ENCODE measurements at places on chromosomes 11 and 22.

- DNase-seq, result peak; percentile 45
Observed at GRCh38 chr11:123103326-123103980, 41.5 kb upstream of the HSPA8 start.

- DNase-seq, result no peak
Observed at GRCh38 chr22:36233796-36234195, 5.5 kb downstream of the APOL2 start.

GRCh38 chr11:65120831-65121230 is 1.1 kb downstream of the FAU start:
- no peak for DNase-seq

DNA sequence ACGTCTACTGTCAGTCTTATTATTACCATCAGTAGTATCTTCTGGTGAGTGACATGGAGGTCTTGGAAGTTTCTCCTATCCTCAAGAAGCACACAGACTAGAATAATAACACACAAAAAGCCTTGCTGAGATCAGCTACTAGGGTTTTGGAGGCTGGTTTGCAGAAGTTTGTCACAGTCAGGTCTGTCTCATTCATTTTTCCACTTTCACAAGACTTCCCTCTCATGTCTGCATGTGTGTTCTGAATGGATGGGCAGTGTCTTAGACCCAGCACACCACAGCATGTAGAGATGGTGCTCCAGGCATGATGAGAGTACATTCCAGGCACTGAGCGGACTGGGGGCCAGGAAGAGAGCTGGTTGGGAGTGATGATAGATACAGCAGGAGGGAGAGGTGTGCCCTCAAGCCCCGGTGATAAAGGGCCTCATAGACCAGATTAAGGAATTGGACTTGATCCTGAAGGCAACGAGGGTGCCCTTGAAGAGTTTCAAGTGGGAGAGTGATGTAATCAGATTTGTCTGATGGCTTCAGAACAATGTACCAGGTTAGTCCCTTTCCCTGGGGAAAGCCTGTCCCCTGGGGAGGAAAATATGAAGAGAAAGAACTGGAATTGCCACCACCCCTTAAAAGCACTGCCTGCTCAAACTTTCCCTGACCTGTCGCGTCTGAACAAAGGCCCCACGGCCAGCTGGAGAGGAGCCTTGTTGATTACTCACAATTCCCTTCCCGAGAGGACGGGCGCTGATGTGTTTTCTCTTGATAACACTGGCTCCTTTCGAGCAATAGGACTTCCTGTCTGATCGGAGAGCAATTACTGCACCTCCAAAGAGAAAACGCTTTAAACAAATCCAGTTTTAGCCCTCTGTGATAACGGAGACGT is 45.1 kb upstream of the LMO2 start:
- DNase-seq, result no peak

DNA sequence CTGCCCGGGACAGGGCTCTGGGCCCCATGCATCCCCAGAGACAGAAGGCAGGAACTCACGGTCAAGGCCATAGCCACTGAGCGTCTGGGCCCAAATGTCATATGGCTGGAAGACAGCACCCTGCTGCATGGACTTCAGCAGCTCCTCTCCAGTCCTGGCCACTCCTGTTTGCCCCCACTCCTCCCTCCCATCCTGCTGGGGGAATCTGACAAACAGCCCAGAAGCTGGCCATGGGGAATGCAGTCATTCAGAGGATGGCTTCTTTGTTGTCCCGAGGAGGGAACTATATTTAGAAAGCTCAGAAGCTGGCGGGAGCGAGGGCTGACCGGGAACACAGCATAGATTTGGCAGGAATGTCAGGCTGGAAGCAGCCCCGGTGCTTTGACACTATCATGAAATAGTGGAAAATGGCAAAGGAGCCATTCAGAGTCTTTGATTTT is 35.0 kb downstream of the DKK3 start:
- DNase-seq, result peak; percentile 50

GRCh38 chr22:30044369-30044768 is 35.9 kb upstream of the HORMAD2 start:
- peak; percentile 72 for DNase-seq

DNA sequence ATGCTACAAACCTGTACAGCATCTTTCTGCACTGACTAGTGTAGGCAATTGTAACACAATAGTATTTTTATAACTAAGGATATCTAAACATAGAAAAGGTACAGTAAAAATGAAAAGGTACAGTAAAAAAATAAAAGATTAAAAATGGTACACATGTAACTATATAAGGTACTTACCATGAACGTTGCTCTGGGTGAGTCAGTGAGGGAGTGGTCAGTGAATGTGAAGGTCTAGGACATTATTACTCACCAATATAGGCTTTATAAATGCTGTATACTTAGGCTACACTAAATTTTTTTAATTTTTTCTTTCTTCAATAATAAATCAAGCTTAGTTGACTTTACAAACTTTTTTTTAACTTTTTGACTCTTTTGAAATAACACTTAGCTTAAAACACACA is 59.9 kb downstream of the EIF3M start:
- no peak for DNase-seq

GRCh38 chr11:103109818-103110388 is 677 bp downstream of the DYNC2H1 start:
- DNase-seq, result no peak

DNA sequence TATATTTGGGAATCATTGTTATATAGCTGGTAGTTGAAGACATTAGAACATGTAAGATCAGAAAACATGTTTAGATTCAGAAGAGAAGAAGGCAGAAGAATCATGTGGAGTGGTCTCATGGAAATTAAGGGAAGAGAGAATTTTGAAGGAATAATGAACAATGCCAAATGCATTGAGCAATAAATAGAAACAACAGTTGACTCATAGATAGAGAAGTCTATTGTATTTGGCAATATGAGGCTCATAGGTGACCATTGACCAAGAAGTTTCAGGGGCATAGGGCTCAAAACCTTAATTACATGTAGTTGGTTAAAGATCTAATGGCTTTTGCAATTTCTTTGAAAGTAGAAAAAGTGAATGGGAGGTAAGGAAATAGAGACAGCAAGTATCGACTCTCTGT is 123.9 kb downstream of the PAX6 start:
- no peak for DNase-seq

GRCh38 chr22:43363315-43364168 is 20.4 kb upstream of the SCUBE1 start:
- no peak for DNase-seq

DNA sequence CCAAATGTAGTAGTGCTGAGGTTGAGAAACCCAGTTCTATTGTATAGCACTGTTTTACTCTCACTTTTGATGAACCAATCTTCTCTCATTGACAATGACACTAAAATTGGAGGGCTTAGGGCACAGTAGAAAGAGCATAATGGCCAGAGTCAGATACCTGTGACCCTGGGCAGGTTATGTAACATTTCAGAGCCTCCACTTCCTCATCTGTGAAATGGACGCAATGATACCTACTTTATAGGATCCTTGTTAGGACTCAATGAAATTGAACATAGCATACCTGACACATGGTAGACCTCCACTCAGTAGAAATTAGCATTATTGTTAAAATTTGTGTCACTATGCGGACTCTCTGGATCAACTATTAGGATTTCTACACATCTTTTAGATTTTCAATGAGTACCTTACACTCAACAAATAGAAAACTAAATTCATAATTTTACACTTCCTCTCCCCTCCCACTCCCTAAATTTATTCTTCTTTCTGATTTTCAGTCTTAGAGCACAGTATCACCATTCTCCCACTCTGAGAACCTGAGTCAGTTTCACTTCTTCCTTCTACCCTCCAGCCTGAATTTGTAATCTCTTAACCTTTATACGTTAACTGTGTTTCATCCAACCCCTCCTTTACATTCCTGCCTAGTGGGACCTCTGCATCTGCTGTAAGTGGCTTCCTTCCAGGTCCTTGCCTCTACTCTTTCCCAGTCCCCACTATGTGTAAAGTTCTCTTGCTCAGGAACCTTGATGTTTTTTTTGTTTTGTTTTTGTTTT is 78.3 kb downstream of the MICAL2 start:
- no peak for DNase-seq

- DNase-seq, result no peak
Observed at GRCh38 chr11:5007561-5007960, 12.9 kb downstream of the OR51L1 start.

DNA sequence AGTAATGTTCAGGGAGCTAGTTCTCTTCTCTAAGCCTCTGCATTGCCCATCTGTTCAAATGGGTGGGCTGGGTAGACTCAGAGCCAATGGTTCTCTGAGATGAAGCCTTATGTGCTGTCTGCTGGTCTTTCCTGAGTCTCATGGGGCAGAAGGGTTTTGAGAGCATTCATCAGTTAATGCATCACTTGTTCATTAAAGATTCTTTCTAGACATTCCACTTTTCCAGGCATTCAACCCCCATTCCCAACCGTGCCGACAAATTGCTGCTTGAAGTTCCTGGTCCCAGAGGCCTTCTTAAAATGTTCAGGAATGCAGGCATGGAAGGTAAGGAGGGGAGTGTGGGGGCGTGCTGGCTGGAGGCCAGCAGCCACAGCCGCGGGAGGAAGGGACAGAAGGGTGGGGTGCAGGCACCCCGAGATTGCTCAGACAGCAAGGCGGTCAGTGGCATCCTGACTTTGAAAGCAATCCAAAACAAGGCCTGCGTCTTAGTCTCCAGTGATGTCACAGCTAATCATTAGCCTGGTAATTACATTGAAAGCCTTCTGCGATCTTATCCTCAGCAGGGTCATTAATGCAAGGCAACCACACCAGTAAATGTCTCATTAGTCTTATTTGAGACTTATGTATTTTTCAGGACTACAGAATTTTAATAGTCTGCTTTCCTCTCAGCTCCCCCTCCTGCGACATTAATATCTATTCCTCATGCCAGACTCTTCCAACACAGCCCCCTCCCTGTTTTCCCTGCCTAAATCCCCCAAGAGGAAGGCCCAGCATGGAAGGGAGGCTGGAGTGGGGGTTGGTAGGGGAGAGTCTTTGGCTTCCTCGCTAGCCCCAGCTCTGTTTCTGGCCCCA is 328.8 kb downstream of the MIAT start:
- DNase-seq, result no peak

DNA sequence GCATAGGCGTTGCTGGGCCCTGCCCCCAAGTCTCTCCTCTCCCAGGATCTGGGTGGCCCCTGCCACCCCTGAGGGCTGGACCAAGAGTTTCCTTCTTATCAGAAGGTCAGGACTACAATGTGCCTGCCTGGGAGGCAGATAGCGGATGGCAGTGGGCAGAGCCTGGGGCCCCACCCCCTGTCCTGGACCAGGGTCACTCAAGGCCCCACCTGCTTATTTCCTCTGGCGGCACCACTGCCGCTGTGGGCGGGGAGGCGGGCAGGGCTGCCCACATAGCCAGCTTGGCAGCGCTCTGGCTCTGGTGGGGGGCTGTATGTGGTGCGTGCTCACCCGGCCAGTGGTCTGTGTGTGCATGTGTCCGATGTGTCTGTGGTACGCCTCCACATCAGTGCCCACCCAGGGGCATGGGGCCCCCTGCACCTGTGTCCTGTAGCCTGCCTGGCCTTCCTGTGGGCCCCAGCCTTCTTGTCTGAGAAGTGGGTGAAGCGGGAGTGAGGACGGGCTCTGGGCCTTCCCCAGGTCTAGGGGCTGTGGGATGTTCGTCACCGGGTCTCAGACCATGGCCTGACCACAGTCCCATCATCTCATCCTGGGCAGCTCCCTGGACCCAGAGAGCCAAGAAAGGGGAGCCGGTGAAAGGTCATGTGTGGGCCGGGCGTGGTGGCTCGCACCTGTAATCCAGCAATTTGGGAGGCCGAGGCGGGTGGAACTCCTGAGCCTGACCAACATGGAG is 3.0 kb downstream of the GAS2L1 start:
- DNase-seq, result no peak

DNA sequence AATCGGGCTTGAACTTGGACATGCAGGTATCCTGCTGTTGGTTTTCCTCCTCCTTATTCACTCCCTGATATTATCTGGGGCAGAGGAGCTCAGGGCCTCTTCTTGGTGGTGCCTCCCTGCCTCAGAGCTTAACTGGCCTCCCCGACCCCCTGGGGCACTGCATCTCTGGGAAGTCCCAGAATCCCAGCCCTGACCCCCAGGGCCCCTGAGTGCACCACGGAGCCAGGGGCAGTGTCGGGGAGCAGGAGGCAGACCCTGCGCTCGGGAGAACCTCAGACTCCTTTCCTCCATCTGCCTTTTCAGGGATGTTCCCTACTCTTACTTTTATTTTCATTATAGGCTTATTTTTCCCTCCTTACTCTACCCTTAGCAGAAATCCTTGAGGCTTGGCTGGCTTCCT is 537.0 kb downstream of the BRD1 start:
- DNase-seq, result no peak

GRCh38 chr11:76626921-76627401 is 43.6 kb downstream of the LRRC32 start:
- DNase-seq, result no peak

- DNase-seq, result no peak
Observed at GRCh38 chr22:26477341-26477731, 6.2 kb downstream of the HPS4 start.

DNA sequence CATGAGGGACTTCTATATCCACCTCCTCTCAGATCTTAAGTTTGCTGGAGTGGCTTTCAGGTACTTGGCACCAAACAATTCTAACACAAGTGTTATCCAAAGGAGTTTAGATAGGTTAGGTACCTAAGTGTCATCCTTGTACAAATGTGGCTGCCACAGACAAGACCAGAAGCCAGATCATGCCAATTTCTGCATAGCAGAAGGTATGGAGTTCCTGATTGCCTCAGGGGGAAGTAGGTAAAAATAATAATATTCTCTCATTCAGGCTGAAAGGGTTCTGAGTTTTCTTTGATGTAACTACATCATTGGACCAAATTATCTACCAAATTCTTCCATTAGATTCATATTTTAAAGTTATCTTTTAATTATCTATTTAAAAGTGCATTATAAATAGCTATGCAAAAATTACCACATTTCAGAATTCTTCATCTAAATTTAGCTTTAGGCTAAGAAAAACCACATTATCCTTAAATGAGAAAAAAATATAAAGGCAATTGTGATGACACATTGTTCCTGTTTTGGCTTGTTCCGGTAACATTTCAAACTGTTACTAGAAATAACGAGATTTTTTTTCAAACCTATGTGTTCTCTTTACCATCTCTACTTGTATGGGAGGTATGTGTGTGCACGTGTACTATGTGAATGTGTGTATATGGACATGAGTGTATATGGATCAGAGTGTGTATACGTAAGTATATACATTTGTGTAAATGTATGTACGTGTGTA is 66.2 kb upstream of the POU2AF2 start:
- no peak for DNase-seq

DNA sequence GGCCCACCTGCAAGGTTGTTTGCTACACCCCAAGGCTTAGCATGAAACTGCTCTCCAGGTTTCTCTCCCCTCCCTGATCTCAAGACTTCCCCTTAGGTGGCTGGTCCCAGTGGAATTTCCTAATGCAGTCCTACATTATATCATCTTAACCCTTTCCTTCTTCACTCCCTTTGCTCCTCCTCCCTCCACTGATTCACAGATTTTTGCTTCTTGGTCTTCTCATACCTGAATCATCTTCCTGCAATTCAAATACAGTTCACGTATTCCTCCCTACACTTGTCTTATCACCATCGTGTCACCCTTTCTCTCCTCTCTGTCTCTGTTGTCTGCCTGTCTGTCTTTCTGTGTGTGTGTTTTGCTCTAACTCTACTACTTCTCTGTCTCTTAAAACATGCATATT is 17.0 kb downstream of the MMP10 start:
- DNase-seq, result no peak

Measured in AG04449 (cell line).